ENCODE measurements at places on chromosomes 7 and 10. TPM values are rescaled to one million over a fixed set of nuclear protein-coding genes. Genes with fewer than 3 reads are reported as not detected.

- H3K36me3 ChIP-seq, result no peaks in the 10 kb centered on the region
- peaks cover 26% of the 10 kb centered on the region for H3K4me1 ChIP-seq
- no peaks in the 10 kb centered on the region for H3K27me3 ChIP-seq
- no peak overlapping the region for H3K27ac ChIP-seq
Observed at GRCh38 chr10:84820120-84820519, 491.7 kb downstream of the CCSER2 start.

DNA sequence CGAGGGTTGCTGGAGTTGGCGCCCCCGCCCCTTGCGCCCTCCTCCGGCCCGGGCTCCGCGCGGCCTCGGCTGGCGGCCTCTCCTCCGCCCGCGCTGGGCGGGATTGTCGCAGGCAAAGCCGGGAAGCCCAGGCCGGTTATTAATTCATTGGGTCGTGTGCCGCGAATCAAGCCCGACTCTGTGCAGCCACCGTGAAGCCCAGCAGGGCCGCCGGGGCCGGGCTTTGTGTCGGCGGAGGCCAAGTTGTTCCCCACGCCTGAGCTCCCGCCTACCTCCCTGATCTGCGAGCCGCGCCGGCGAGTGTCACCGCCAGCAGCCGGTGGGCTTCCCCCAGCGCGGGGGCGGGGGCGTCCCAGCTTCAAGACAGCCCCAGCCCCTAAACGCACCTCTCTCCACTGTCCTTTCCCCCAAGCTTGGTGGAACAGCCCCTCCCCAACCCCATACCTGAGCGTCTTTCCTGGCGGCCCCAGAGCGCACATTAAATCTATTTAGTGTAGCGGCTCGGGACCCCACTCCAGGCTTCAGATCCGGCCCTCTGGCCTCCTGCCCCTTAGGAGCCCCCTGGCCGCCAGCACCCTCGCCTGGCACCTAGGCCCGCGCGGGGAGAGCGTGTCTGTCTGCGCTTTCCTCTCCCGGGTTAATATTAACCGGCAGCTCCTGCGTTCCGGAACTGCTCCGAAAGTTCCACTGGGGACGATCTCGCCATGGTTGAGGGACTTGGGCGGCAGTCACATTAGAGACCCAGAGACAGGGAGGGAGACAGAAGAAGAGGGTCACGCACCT is 3.5 kb downstream of the SHH start:
- peaks cover 11% of the 10 kb centered on the region for H3K4me1 ChIP-seq
- H3K36me3 ChIP-seq, result no peaks in the 10 kb centered on the region
- H3K27me3 ChIP-seq, result peaks cover 96% of the 10 kb centered on the region
- no peak overlapping the region for H3K4me3 ChIP-seq
- DNase-seq, result no peak

DNA sequence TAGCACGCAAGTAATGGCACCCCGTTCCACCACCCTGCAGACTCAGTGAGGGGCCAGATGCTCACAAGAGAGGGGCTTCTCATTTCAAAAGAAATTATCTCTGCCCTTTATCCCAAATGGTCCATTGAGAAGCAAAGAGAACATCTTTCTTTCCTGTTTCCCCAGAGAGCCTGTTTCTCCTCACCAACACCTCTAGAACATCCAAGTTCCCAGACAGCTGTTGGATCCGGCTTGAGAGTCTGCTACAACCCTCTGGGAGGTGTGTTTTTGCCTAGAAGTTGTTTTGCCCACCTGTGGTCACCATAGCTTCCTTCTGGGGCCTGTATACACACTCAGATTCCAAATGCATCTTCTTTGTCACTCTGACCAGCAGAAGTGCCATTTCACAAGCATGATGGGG is 637.4 kb downstream of the LRMDA start:
- no peaks in the 10 kb centered on the region for H3K36me3 ChIP-seq
- no peak overlapping the region for H3K4me3 ChIP-seq
- H3K4me1 ChIP-seq, result no peaks in the 10 kb centered on the region

DNA sequence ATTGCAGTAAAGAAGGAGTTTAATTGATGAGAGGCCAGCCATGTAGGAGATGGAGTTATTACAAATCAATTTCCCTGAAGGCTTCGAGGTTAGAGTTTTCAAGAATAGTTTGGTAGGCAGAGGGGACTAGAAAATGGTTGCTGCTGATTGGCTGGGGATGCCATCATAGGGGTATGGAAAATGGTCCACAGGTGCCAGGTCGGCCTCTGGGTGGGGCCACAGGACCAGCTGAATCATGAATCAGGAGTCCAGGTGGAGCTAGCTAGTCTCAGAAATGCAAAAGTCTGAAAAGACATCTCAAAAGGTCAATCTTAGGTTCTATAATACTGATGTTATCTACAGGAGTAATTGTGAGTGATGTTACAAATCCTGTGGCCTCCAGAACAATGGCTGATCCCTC is 714.0 kb upstream of the GHITM start:
- H3K4me1 ChIP-seq, result no peaks in the 10 kb centered on the region
- no peaks in the 10 kb centered on the region for H3K36me3 ChIP-seq
- no peak overlapping the region for H3K4me3 ChIP-seq
- H3K27me3 ChIP-seq, result no peaks in the 10 kb centered on the region
- no peak overlapping the region for H3K27ac ChIP-seq

DNA sequence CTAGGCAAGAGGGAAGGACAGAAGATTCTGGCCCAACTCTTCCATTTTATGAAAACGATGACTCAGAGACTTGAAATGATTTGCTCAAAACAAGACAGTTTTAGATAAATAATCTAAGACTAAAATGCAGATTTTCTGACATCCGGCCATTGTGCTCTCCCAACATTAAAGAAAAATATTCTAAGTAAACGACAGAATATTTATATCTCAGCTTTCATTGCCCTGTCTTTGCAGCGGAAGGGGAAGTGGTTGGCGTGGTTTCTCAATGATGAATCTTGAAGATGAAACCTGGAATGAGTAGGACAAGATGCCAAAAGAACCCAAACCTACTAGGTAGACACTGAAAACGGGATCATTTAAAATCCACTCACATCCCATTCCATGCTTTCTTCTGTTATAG is 28.9 kb upstream of the NPY start:
- no peaks in the 10 kb centered on the region for H3K27me3 ChIP-seq
- no peaks in the 10 kb centered on the region for H3K36me3 ChIP-seq
- peak overlapping the region; percentile 56 for H3K27ac ChIP-seq
- peak; percentile 37 for DNase-seq
- H3K4me1 ChIP-seq, result peaks cover 15% of the 10 kb centered on the region

ZP3 gene
- 3.7 TPM for total RNA-seq

DNA sequence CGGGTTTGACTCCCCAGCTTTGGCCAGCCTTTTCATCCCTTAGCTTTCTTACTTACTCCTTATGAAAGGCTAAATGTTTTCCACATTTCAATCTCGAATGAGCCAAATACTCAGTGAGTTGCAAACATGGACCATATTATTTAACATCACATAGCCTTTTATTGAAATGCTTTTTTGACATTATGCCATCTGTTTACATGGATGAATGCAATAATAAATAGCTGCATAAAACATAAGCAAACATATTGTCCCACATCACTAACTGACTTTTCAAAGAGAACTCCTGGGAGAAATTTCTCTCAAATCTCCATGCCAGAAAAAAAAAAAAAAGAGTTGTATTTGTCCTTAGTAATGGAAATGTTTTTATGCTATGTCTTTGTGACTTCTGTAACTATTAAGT is 134.9 kb downstream of the LSMEM1 start:
- H3K4me1 ChIP-seq, result no peaks in the 10 kb centered on the region
- no peak overlapping the region for H3K4me3 ChIP-seq
- no peaks in the 10 kb centered on the region for H3K36me3 ChIP-seq
- no peak overlapping the region for H3K27ac ChIP-seq
- DNase-seq, result no peak
